Left ventricle myocardium inferior (tissue), 1 donor: ENCODE measurements at places on chromosomes 7 and 10. TPM values are rescaled to one million over a fixed set of nuclear protein-coding genes. Genes with fewer than 3 reads are reported as not detected.

The IRF5 gene
- 2.2 TPM for total RNA-seq

- DNase-seq: no peak
Observed at GRCh38 chr10:5708356-5708755, 23.7 kb downstream of the TASOR2 start.

The FHIP2A gene
- total RNA-seq: 26.6 TPM

GRCh38 chr7:137329411-137329810 is 14.1 kb downstream of the PTN start:
- DNase-seq: no peak

The NPC1L1 gene
- 0.19 TPM for total RNA-seq

DNA sequence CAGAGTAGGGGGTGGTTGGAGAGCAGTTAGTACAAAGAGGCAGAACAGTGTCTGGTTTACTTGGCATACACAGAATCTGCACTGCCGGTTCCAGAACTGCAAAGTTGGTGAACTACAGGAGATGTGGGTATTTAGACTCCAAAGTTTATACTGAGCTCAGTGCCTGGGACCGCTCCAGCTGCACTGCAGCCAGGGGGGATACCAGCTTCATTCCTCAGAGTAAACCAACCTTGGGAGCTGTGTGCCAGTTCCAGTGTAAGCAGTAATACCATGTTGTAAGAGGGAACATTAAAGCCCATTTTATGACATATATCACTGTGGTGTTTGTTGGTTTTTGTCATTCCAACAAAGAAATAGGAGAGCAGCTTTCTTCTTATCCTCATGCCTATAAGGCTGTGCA is 23.4 kb downstream of the LOXL4 start:
- DNase-seq: no peak

DNA sequence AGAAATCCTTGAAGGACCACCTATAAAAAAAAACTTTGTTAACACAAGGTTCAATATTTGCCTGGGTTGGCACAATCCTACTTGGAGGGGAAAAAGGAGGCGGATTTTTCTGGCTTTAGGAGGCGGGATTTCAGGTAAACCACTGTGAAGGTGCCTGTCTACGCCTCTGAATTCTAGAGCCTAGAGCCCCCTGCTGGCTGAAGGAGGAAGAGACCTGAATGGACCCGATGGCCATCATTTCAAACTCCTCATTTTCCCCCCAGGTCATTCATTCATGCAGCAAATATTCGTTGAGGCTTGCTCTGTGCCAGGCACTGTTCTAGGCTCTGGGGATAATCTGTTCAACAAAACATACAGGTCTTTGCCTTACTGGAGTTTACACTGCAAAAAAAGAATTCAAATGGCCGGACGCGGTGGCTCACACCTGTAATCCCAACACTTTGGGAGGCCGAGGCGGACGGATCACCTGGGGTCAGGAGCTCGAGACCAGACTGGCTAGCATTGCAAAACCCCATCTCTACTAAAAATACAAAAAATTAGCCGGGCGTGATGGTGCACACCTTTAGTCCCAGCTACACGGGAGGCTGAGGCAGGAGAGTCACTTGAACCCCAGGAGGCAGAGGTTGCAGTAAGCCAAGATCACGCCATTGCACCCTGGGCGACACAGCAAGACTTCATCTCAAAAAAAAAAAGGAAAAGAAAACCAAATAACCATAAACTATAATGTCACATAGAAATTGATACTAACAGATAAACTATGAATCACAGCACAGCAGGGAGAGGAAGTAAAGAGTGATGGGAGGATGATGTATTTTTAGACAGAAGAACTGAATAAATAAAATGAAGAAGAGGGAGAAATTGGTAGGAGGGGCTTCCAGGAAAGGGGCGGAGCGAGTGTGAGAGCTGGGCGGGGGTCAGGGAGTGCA is 90.1 kb upstream of the NFE2L3 start:
- DNase-seq: peak; percentile 41
